KG1 (cell line): ENCODE measurements at places on chromosomes 6 and 20.

DNA sequence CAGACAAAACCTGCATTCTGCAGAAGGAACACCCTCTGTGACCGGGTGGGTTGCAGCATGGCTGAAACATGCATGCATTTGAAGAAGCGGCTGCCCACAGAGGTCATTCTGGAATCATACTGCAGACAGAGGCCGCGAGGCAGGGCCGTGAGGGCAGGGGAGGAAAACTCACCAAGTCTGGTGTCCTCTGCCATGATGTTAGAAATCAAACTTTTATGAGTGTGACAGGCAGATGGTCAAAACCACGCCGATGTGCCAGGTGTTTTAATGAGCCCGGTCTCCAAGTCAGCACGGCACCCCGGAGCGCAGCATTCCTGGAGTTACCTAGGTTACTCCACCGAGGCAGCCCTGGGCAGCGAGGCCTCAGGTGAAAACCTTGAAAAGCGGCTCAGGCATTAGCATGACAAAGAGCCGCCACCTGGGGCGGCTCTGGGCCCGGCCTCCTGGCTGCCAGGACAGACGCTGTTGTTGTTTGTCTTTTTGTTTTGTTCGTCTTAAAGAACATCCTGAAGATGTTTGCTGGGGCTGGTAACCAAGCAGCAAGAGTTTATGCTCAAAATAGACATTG lies 255.6 kb downstream of the ERMARD start:
- no peak for DNase-seq

DNA sequence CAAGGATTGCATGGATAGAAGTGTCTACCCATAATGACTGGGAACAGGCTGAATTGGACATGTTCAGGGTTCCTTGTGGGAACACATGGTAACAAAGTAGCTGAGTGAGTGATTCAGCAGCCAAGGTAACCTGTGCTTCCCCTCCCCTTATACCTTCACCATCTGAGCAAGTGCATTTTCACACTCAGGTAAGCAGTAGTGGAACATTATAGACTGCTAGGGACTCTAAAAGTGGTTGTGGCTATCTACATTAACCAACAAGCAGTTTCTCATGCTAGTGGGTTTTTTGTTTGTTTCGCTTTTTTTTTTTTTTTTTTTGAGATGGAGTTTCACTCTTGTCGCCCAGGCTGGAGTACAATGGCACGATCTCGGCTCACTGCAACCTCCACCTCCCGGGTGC lies 41.4 kb downstream of the KIZ start:
- no peak for DNase-seq

DNA sequence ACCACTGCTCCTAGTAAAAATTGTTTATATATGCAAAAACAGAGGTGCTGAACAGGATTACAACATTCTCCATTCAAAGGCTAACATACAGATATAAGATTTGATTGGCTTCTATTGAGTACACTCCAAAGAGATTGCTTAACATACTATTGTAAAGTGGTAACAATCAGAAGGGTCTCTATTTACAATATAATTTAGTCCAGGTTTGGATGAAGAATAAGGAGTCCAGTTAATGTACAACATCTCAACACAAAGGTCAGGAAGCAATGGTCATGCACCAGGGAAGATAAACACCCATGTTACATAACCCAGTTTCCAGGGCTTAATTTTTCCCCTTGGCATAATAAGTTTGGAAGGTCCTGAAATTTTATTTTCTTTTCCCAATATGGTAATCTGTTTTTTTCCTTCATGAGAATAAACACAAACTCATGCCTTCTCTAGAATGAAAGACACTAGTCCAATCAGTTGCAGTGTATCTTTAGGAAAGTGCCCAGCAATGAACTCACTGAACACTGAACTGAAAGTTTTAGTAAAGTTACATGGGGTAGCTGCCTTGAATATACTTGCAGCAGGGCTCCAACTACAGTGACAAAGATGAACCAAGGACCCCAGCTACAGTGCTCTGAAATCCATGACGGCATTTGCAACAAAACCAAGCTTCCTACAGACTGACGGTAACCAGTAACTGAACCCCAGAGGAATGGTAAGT lies 255.3 kb upstream of the GJE1 start:
- no peak for DNase-seq

DNA sequence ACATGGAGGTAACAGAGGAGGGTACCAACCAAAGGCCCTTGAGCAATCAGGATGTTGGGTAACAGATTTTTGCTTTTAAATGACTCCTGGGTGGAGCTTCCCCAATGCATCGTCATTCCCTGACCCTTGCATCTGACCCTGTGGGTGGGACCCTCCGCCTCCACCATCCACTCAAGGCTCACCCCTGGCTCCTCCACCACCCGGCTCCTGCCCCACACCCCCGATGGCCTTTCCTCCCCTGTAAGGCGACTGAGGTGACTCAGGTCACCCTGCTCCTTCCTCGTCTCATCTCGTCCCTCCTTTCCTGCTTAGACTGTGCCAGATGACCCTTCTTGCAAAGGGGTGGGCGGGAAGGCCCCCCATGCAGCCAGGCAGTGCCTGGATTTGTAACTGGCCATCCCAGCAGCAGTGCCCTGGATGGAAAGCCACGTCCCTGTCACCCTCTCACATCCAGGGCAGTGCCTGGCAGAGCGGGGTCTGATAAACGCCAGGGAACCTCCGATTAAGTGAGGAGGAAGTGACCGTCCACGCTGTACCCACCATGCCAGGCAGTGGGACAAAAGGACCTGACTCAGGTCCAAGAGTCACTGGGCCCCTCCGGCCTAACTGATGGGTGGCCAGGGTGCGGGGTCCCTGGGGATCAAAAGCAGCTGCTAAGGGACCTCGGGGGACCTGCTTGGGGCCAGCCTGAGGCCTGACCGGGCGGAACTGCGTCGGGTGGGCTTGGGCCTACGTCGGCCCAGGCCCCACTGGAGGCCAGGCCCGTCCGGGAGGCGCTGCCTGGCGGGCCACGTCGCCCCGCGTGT lies 624 bp upstream of the NPEPL1 start:
- no peak for DNase-seq

- no peak for DNase-seq
These were observed 255.6 kb downstream of the PREX1 start for GRCh38 chr20:48571949-48572847.

- no peak for DNase-seq
These were observed 55.9 kb upstream of the ECI2 start for GRCh38 chr6:4191271-4191721.

GRCh38 chr6:47258724-47259347 lies 50.9 kb downstream of the TNFRSF21 start:
- no peak for DNase-seq
